Activated CD4-positive, alpha-beta T cell treated with anti-CD3 and anti-CD28 coated beads, Interleukin-2, Interleukin-4, amounts not matched to agents 100 ng/mL and 50 ng/mL, durations not matched to agents 16 hours and 8 hours (primary cell): ENCODE measurements at places on chromosomes 1 and 21.
A peak's percentile ranks its signal among the peaks of the same experiment; 100 is the strongest.

- peak; percentile 33 for DNase-seq
Measured at GRCh38 chr1:171515299-171515698, 30.0 kb downstream of the PRRC2C start.

- no peak for DNase-seq
Measured at GRCh38 chr1:214401666-214402065, 120.7 kb downstream of the SMYD2 start.

- DNase-seq = no peak
Measured at GRCh38 chr21:33245289-33245918, 15.7 kb downstream of the IFNAR2 start.

- no peak for DNase-seq
Measured at GRCh38 chr1:115310581-115311473, 27.2 kb downstream of the NGF start.

- peak; percentile 81 for DNase-seq
Measured at GRCh38 chr1:154726443-154726842, 118.5 kb upstream of the ADAR start.

DNA sequence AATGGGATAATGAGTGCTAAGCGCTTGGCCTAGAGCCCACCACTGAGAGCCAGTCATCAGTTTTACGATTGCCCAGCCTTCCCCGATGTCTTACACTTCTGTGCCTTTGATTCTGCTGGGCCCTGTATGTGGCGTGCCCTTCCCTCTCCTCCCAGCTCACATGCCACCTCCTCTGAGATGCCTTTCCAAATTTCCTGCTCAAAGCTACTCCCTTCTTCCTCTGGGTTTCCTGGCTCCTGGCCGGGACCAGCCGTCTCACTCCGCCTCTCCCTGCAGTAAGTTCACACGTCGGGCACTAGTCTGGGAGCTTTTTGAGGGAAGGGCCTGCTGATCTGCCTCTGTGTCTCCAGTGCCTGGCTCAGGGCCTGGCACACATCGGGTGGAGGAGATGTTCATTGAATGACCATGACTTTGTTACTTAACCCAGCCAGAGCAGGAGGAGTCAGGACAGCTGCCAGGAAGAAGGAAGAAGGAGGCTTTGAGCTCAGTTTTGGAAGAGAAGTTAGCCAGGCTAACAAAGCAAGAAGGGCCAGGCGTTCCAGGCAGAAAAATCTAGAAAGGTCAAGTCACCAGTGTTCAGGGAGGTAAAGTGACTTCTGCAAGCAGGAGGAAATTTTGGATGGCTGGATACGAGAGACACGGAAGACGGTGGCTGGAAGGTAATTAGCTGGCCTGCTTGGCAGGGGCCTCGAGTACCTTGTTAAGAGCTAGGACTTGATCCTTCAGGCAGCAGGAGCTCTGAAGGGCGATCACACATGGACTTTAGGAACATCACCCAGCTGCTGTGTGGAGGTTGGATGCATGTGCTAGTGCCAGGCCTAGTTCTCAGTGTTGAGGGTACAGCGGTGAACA is 63.6 kb downstream of the EPHB2 start:
- no peak for DNase-seq

DNA sequence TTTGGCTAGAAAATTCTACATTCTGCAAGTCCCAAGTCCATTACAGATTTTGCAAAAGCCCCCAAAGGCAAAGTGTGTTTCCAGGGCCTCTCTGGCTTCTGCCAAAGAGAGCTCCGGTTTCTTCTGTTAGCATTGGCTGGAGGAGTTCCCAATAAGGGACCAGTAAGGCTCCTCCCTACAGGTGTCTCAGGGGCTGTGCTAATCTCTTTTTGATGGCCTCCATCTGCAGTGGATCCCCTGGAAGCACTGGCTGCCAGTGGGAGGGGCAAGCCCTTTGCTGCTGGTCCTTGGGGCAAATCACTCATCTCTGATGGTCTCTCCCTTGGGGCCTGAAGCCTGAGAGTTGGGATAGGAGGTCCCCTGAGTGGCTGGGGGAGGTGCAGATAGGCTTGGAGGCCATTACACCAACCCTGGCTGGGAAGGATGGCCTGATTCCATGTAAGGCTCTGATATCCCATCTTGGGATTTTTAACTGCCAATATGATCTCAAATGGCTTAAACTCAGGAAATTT is 89.1 kb upstream of the USP24 start:
- no peak for DNase-seq

GRCh38 chr21:18987520-18988026 is 584.0 kb upstream of the TMPRSS15 start:
- no peak for DNase-seq

- DNase-seq = no peak
Measured at GRCh38 chr1:4965346-4966075, 311.1 kb downstream of the AJAP1 start.

DNA sequence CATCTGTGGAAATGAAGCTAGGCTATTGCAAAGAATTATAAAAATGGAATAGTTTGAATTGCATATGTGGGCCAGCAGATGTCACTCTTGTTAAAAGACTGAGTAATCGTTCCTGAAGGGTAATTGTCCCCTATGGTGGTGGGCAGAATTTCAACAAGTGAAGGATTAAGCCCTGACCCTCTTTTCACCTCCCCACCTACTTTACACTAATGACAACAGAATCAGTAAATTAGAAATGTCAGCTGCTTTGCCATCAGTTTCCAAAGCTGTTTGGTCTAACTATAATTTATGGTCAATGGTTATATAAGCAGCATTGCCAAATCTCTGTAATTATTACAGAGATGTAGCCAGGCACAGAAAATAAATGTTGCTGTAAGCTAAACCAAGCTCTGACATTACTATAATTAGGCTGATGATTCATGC is 898.6 kb downstream of the AMY1C start:
- DNase-seq = peak; percentile 1

DNA sequence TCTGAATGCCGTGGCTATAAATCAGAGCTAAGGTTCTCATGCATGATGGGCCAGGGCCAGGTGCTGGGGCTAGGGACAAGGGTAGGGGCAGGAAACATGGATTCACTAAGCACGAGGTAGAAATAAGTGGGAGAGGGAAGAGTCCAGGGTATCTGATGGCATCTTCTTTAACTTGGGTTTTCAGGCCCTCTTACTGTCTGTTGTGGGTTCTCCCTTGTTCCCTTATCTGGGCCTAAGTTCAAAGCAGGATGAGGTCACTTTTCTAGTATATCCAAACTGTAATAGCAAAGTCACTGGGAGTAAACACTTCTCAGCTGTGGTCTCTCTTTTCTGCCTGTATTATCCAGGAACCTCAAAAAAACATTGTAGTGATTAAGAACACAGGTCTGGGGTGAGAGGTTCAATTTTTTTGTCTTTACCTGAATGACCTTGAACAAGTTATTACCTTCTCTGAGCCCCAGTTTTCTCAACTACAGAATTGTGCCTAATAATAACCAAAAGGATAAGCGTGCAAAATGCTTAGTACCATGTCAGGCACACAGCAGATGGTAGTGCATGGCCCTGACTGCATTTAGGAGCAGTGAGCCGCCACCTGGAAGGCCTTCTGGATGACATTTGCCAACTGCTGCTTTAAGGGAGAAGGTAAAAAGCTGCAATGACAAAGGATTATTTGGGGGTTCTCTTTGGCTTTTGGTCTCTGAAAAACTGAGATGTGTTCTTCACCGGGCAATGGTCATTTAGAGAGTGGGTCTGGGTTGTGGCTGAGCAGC is 53.6 kb upstream of the A3GALT2 start:
- DNase-seq = no peak

DNA sequence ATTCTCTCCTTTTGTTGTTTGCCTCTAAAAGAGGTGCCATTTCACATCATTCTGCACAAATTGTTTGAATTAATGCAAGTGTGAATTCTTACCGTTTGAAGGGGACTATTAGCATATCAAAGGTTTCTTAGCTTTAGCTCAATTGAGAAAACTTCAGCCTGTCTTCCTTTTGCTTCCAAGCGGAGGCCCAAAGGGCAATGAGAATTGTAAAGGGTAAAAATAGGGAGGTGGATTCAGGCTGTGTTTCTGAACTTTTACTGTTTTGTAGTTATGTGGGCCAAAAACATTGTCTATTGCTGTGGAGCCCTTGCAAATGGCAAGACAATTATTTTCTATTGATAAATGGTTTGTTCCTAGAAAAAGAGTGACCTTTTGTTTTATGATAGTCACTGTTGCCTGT is 3.6 kb downstream of the ADGRL2 start:
- DNase-seq = no peak

DNA sequence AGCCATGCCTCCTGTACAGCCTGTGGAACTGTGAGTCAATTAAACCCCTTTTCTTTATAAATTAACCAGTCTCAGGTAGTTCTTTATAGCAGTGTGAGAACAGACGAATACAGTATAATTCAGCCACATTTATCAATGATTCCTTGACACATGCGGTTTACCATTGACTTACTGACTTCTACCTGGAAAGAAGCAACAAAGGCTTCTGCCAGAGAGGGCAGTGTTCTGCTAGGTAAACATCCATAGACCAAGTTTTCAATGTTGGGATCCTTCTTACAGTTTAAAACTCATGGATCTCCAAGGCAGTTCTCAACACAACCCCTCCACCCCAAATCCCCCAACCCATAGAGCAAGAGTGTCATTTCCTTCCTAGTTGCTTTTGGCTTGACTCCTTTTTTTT is 150.6 kb downstream of the ZNF648 start:
- DNase-seq = no peak

- no peak for DNase-seq
Measured at GRCh38 chr1:235504122-235504493, at the start of gene B3GALNT2. Gene B3GALNT2, minus strand, starts transcription at chr1:235504452. Its CDS starts 200 bp downstream, at chr1:235504252.

- no peak for DNase-seq
Measured at GRCh38 chr1:66265796-66266195, 268.2 kb upstream of the SGIP1 start.

DNA sequence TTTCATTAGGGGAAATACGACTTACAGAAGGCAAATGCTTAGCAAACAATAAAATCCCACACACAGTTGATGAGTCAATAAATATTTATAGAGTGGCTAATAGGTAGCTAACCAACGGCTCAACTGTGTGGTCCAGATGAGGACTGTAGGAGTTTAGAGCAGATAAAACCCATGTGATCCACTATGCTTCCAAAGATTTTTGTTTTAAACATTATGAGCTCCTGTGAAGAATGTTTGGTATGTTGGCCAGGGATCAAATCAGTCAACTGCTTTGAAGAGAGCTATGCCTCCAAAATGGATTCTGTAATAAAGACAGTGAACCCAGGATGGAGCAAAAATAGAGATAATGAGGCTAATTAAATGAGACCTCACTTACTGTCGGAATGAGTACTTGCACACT is 72.3 kb upstream of the COL11A1 start:
- no peak for DNase-seq

GRCh38 chr21:28607545-28607944 is 385.1 kb downstream of the LTN1 start:
- DNase-seq = no peak
